ENCODE measurements at places on chromosomes 3 and 15.

DNA sequence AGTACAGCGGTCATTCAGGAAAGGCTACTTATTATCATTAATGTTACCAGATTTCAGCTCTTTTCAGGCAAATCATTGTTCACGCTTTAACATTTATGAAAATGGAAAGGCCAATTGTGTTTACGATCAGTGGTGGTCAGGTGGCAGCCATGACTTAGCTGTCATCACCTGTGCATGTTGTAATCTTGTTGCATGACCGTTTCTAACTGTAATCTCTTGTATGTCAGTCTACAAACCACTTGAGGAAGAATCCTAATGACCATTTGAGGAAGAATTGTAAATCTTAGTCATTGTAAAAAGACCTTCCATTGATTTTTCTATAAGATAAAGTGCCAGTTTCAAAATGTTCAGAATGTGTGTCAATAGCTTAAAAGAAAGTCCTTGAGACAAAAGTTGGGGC, 100.4 kb downstream of the SERPINI1 start:
- DNase-seq, result no peak

- DNase-seq, result no peak
These were observed 12.2 kb downstream of the CHST13 start for GRCh38 chr3:126536126-126536525.

GRCh38 chr15:79689030-79689429, 207.8 kb downstream of the MTHFS start:
- no peak for DNase-seq

DNA sequence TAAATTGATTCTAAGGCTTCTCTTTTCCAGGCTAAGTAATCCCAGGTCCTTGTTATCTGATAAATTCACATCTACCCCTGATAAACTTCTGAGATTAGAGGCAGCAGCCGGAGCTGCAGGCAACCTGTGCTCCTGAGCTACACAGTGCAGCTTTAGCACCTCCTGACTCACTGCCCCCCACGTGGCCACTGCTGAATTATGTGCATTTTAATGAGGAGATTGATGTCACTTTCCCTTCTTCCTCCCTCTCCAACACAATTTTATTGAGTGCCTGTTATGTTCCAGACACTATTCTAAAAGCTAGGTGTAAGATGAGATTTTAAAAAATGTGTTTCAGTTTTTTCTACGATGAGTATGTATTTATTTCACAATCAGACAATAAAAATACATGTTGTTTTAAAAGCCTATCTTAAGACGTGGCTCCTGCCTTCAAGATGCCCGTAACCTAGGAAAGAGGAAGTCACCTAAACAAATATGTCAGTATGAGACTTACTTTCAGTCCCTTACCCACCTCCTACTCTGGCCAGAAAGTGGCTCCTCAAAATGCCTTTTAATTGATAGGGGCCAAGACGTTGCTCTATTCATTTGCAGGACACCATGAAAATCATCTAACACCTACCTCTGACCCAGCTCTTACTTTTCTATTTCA, 161.5 kb upstream of the PFN2 start:
- no peak for DNase-seq

GRCh38 chr15:99645951-99646350, 80.2 kb downstream of the MEF2A start:
- no peak for DNase-seq

DNA sequence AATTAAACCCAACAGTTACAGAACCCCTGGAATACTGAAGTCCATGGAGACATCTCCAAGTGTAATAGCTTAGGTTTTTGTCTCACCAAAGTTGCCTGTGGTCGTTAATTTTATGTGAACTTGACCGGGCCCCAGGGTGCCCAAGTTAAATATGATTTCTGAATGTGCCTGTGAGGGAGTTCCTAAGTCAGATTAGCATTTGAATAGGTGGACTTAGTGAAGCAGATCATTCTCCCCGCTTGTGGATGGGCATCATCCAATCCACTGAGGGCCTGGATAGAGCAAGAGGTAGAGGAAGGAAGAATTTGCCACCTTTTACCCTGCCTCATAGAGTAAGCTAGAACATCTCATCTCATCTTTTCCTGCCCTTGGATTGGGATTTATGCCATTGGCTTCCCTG, 203.0 kb downstream of the MYRIP start:
- DNase-seq, result no peak

DNA sequence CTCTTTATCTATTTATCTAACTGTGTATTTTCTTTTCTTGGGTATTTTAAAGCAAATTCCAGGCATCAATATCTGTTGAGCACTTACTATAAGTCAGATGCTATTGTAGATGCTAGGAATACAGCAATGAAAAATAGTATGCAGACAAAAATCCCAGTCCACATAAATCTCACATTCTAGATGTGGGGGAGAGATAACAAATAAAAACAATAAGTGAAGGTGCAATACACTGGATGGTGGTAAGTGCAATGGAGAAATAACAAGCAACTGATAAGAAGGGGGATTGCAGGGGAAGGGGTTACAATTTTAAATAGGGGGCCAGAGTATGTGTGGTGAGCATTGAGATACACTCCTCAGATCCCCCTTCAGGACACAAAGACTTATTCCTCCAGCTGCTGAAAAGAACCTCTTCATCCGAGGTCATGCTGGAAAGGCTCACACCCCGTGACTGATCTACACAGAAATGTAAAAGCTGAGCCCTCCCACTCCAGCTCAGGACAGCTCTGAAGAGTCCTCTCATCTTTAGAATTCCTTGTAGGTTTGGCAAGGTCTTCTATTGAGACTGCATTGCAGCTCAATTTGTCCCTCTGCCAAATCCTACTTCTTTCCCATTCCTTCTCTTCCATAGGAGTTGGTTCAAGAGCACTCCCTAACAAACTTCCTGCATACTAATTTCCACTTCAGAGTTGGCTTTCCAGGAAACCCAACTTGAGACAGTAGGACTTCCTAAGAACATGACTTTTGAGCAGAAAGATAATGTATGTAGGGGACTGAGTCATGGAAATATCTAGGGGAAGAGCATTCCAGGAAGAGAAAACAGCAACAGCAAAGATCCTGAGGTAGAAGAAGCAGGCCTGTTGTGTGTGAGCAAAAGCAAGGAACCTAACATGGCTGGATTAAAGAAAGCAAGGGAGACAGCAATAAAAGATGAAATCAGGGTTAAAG, 8.1 kb upstream of the SCG3 start:
- DNase-seq, result no peak

- DNase-seq, result no peak
These were observed 34.1 kb upstream of the SMAD3 start for GRCh38 chr15:67031331-67031730.

DNA sequence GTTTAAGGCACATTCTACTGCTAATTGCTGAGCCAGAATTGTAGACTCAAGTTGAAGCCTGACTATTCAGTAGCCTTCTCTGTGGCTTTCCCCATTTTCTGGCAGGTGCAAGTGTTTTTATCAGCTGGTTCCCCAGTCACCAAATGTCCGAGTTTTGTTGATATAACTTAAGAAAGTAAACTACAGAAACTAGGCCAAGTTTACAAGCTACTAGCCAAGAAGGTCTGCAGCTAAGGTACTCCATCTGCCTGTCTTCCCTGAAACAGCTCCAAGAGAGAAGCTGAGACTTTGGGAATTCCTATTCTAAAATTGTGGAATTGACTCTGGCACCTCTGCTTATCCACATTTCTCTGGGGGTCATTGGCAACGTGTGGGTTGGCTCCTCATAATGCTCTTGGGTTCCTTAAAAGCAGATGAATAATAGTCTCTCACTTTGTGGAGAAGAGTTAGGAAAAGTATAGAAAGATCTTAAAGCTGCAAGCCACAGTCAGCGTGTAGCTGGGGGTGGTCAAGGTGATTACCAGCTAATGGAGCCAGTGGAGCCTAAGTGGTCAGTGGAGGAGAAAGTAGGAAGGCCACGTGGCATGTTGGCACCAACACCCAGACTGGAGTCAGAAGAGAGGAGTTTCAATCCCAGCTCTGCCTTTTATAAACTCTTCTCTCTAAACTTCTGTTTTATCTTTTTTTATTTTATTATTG, 128.8 kb downstream of the PEX5L start:
- DNase-seq, result no peak

GRCh38 chr3:36147934-36148558, 232.3 kb upstream of the STAC start:
- DNase-seq, result no peak

- no peak for DNase-seq
These were observed 61.1 kb downstream of the KCNAB1 start for GRCh38 chr3:156181509-156181908.

GRCh38 chr3:113377158-113377557, 64.1 kb downstream of the CFAP44 start:
- DNase-seq, result no peak

DNA sequence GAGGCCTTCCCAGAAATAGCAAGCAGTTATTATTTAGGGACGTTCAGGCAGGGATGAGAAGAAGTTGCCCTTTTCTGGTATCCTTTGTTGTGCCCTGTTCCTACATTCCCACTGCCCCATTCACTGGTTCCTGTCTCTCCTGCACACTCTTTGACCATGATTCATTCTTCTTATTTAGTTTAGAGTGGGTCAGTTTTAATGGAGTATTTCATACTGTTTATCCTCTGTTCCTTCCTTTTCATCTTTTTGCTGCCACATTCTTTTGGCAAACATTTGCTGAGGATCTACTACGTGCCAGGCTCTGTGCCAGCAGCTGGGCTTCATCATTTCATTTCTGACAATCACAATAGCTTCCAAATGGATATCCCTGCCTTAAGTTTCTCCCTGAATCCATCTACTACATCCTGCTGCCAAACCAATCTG, 11.8 kb upstream of the EID1 start:
- DNase-seq, result no peak

- DNase-seq, result no peak
These were observed 62.4 kb downstream of the CD200 start for GRCh38 chr3:112395181-112395895.

DNA sequence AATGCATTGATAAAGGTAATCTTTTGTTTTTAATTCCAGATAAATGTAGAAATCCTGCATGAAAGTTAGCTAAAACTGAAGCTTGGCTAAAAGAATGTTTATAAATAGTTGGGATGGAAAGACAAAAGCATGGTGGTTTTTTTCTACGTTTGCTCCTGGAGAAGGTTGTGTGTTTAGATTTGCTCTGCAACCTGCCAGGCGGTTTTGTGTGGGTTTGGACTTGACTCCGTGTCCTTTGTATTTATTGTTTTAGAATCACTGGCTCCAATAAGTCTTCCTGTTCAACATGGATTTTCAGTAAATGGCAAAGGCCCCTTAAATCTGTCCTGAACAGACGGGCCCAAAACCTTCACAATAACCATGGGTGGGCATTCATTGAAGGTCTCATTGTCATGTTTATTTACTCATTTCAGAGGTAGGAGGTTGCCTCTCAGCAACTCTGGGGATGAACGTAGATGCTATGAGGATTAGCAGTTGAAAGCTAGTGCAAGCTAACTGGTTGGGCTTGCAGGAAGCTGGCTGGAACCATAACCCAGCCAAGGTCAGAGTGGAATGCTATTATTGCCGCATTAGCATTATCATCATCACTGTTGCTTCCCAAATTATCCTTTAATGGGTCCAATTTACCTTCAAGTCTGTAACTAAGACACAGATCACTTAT, 60.6 kb upstream of the ADAMTS9 start:
- DNase-seq, result no peak

- DNase-seq, result no peak
These were observed 407.4 kb downstream of the RSL24D1 start for GRCh38 chr15:54789376-54789775.

GRCh38 chr3:160612386-160613075, 47.2 kb upstream of the KPNA4 start:
- no peak for DNase-seq

DNA sequence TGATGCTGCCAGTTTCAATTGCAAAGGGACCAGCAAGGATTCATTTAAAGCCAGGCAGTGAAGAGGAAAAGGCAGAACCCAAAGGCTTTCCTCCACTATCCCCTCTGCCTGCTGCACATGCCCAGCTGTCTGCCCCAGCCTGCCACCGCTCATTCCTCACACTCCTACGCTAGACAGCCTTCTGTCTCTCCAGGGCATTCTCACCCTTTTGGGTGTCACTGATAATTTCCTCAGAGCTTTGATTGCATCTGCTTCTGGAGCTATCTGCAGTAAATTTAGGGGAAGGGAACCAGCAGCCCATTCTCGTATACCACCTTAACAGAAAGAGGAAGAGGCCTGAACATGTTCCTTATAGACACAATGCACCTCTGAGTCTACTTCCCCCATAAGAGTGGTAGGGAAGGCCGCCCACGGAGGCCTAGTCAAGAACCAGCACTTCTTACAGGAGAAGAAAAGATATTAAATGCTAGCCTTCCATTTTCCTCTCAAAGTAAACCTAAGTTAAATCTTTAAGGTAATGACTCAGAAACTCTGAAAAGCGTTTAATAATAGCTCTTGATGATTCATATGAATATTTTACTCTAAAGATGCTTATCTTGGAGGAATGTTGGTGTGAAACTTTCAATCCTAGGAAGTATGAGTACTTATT, 20.9 kb downstream of the NUDT16 start:
- DNase-seq, result no peak

- no peak for DNase-seq
These were observed 128.7 kb upstream of the MB21D2 start for GRCh38 chr3:193046371-193046770.

GRCh38 chr3:31959951-31960792, 20.9 kb downstream of the OSBPL10 start:
- no peak for DNase-seq

DNA sequence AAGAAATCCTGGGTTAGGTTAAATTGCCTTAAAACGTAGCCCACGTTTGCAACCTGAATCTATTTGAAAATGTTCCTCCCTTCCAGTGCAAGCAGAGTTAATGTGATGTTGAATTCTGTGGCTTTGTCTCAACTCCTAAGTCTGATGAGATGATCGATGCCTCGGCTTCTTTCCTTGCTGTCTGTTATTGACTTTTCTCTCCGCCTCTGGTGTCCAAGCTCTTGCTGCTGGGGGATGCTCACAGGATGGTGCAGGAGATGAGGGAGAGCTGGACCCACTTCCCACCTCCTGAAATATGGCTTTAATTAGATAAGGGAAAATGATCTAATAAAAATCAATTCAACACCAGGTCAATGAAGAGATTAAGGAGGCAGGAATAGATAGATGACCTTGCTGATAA, 407.9 kb upstream of the RGMA start:
- DNase-seq, result no peak

- DNase-seq, result no peak
These were observed 78.5 kb downstream of the TRAK1 start for GRCh38 chr3:42169579-42170120.

DNA sequence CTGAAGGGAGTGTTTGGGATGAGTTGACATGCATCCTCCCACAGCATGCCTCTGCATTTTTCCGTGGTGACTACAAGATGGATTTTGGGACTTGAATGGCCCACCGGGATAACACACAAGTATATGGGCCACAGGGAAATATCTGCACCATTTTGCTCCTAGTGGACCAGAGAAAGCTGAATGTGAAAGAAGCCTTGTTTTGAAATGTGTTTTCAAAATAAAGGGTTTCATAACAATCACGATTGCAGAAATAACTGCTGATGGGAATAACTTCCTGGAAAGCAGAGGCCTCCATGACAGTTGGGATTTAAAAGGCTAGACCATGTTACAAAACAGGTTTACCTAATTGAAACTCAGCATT, 77.5 kb upstream of the PRR23C start:
- no peak for DNase-seq

GRCh38 chr3:152497457-152497856, 228.7 kb downstream of the MBNL1 start:
- no peak for DNase-seq
